Suppressor macrophage (primary cell): ENCODE measurements at places on chromosomes 4 and X.

GRCh38 chr4:184748251-184748652 lies 14.4 kb upstream of the CENPU start:
- DNase-seq: peak; percentile 32

DNA sequence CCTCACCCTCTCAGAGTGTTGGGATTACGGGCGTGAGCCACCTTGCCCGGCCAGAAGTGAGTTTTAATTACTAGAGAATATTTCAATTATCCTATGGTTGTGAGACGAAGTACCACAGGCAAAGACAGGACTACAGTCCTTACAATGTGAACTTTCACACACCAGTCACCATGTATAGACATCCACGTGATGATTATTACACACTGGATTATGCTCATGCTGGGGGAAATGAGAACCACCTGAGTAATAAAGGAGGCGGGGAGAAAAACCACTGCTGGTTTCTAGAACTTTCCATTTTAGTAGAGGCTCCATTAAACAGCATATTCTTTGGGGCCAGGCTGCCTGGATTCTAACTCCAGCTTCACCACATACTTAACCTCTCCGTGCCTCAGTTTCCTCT lies 42.5 kb upstream of the TLR2 start:
- DNase-seq: no peak

DNA sequence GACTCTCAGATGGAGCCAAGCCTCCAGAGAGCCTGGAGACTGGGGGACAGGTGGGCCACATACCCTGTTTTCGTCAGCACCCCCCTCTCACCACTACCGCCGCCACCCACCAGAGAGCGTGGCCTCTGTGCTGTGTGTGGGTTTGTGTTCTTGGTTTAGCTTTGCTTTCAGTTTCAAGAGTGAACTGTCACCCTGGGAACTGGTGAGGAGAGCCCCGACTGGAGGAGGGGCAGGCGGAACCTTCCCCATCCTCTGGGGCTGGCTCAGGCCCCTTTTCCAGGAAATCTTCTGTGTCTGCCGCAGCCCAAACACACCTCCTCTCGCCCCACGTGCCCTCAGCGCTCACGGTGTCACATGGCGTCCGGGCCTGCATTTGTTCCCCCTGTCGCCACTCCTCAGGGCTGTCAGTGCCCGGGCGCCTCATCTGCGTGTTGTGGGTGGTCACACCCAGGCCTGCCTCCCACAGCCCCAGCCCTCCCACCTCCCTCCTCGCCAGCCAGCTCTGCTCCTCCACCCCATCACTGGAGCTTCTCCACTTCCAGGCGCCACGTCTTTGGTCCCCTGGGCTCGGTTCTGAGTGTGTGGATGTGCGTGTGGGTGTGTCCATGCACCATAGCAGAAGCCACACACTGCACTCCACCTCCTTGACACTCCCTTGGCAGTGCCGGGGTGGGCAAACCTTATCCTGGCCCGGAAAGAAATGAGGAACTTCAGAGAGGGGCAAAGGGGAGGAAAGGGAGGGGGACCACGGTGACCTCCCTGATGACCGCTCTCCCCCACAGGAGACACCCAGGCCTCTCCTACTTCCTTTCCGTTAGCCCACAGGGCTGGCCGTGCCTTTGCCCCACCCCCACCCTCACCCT lies 27.8 kb downstream of the ELF4 start:
- peak; percentile 76 for DNase-seq

GRCh38 chr4:180860089-180860720 lies 1383.0 kb upstream of the TENM3 start:
- DNase-seq: no peak

GRCh38 chrX:136496186-136496763 lies 1.1 kb upstream of the HTATSF1 start:
- DNase-seq: no peak

DNA sequence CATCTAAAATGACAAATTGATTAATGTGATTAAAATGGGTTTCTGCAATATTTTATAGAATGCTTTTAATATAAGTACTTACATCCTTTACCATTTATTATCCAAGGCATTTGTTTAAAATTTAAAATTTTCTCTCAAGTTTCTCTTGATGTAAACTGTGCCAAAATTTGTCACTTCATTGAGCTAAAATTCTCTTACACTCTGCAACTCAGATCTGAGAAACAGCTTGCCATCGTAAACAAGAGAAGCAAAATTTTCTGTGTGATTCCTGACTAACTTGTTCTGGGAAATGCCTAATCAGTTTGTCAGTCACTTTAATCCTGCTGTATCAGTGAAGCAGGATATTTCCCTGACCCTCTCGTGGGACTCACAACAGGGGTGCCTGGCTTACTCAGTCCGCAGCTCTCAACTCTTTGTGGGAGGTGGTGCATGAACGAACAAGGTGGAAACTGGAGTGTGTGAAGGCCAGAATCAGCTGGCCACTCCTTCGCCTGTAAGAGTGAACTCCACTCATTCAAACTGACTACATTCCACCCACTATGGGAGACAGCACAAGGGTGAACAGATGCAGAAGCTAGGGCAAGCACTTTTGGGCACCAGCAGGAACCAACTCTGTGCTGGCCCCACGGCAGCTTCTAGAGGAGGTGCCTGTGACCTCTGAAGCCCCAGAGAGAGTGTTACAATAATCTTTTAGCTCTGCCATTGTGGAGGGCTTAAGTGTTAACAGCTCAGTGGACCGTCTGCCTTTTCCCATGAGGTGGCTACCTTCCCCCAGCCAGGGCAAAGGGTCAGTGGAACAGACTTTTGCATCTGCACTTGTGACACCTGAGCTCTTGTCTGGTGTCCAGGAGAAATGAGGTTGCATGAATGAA lies 349.4 kb downstream of the FAT4 start:
- no peak for DNase-seq

DNA sequence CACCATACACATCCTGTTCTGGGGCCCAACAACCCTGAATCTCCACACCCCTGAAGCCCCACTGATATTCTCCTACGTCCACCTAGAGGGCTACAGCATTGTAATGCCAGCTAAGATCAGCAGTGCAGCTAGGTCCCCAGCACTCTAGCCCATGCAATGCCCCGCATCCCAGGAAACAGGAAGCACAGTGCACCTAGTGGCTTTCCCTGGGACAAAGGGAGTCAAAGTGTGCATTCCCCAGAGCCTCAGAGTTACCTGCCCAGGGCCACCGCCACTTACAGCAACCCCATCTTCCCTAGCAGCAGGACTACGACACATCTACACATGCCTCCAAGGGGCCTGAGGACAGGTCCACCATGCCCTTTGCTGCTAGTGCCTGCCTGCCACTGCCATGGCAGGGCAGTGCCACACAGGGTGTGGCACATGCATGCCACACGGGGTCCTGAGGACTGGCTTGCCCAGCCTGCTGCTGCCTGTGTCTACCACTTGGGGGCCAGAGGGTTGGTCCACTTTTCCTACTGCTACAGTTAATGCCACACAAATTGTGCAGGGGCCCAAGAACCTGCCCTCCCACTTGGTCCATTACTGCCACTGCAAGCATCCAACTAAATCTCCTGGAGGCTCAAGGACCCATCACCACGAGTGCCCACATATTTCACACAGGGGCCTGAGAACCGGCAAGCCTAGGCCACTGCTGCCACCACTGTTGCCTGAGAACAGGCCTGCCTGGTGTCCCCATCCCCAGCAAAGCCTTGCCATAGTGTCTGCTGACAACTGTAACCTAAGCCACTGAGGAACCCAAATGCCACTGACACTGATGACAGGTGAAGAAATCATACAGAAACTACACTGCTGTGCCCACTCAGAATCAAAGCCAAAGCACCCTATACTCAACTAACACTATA lies 23.7 kb downstream of the TLR6 start:
- DNase-seq: no peak

DNA sequence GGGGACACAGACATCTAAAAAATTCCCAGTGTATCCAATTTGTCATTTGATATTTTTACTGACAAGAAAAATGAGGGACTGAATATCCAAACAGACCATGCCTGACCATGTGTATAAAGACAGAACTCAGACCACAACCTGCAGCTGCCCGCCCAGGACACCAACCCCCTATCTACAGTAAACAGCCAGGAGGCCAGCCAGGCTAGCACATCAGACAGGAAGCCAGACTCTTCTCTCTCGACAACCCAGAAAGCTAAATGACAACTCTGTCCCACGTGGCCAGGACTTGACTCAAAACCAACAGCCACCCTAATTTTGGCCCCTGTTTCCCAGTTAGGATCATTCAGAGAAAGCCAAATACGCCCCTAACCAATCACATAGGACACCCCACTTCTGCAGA lies 15.1 kb downstream of the AFAP1 start:
- DNase-seq: no peak

DNA sequence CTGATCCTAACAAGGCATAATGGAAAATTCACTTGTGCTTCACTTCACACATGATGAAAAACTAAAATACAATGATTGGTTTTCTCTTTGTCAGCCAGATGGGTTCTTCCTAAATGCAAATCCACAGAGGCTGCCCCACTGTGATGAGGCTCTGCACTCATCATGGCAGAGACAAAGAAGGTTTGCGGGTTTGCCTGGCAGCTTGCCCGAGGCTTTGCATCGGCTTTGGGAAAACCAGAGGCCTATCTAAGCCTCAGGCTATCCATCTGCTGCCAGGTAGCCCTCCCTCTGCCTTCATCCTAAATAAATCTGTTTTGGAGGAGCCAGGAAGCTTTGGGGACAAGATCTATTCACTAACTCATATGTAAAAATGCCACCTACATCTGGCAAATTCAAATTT lies 244.2 kb downstream of the PACRGL start:
- no peak for DNase-seq

- no peak for DNase-seq
Measured at GRCh38 chr4:5755679-5756078, 44.7 kb downstream of the EVC start.

- no peak for DNase-seq
Measured at GRCh38 chr4:6468376-6468775, 4.0 kb downstream of the PPP2R2C start.

GRCh38 chr4:78880874-78881492 lies 58.3 kb downstream of the PAQR3 start:
- no peak for DNase-seq
